ENCODE measurements at places on chromosomes 4 and X.

DNA sequence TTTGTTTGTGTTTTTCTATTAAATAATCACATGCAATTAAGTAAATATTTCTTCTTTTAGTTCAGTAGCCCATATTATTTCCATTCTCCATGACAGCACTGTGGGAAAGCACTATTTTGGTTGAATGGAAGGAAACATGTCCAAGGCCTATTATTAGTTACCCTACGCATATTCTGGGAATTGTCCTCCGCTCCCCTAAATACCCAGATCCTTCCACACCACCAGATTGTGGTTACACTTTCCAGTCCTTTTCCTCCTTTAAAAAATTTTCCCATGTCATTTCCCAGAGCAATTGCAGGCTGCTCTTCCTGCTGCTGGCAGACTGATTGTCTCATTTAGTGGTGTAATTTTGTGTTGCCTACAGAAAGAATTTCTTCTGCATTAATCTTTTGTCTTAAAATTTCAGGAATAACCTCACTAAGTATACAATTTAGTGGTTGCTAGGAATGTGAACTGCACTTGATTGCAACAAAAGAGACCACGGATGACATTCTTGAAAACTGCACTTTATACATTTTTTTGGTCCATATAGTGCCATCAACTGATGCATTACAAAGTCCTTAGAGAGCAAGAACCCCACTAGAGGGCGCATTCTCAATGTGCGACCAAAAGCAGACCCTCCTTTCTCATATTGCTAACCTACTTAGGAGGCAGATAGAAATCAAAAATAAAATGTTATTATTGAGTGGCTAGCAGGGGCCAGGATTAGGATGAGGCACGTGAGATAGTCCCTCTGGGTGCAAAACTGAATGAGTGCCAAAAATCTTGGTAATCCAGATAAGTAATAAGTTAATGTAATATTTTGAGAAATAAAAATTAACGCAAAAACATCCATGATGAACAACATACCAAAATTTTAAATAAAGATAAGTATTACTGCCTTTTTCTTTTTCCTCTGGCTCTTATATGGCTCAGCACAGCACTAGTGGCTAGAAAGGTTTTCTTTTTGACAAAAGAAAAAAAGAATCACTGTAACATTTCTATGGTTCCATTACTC, 98.8 kb upstream of the IQCM start:
- no peak for DNase-seq

- no peak for DNase-seq
Observed at GRCh38 chr4:184283659-184284335, 66.1 kb upstream of the ENPP6 start.

DNA sequence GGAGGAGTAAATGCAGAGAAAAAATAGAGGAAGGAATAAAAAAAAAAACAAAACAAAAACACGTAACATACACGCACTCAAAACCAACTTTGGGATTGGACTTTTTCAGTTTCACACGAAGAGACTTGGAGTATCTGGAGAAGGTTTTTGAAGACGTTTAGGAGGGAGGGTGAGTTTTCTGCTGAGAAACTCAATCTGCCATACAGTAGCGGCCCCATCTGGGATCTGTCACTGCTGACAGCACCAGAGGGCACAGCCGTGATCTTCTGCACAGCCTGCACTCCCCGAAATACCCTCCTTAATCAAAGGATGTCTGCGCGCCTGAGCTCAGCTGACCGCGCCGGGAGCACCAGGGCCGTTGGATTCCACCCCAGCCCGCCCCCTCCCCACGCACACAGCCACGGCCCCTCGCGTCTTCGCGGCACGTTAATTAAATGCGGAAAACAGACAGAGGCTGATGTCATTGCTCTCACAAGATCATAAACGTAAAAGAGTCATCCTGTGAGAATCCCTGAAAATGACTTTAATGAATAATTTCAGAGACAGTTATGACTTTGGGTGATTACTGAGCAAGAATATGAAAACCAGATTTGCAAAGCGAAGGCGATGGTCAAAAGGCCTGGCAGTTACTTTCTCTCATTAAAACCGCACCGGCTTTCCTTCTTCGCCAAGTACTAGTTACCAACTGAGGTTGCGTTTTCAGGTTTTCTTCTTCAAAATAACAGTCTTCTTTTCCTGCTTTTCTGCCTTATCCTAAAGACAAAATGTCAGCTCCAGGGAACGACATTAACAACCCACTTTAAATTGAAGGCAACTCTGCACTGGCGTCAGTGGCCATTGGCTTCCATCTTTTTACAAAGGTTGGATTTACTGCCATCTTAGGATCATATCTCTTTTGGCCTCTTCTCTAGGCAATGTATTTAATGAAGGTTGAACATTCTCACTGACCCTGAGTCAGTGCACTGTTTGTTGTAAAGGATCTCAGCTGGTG, 10.6 kb downstream of the HAND2 start:
- no peak for DNase-seq

DNA sequence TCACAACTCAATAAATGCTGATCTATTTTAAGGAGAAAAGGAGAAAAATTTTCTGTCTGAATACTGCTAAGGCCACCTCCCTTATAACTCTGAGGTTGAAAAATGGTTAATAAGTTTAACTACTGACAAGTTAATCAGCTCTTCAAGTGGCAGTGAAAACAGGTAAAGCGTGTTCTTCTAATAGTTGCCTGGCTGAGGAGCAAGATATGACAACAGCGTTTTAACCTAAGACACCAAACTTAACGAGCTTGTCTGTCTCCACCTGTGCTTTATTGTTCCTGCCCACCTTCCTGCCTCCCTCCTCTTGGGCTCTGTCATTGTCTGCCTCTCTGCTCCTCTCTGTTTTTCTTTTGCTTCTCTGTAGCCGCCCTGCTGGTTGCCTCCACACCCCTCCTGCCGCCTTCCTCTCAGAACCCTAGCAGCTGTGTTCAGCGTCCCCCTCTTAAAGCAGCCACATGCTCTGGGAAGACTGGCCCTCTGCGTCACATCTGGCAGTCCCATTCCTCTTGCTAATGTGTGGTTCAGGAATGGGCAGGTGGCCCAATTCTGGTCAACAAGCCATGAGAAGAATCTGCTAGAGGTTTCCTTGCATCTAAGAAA, 4.3 kb upstream of the TSPAN5 start:
- DNase-seq = no peak

DNA sequence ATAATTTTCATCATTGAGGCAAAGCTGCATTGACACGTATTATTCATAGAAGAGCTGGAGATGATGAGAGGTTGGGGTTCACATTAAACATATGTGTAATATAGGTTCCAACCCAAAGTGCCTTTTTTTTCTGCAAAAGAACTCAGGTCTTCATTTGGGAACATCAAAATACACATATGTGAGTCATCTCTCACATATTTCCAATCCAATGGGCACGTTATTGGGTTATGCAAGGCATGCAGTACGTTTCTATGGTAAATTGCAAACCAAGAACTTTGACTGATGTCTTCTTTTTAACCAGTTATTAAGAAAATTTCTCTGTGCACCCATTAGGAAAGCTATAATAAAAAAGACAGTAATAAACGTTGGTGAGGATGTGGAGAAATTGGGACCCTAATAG, 150.3 kb upstream of the FAM9B start:
- DNase-seq = no peak

DNA sequence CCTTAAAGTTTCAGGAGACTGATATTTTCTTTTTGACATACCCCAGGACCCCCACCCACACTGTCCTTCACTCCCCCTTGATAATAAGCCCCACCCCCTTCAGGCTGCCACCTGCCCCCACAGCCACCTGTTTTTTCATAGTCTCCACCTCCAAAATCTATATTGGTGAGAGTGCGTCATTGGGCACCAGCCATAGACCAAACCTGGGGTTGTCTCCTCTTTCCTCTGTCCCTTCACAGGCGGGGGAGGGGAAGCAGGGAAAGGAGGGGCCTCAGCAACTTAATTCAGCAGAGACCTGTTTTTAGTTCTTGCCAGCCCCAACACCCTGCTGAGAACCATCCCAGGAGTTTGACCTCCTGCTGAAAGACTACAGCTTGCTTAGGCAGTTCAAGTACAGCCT, 1.1 kb downstream of the ARHGAP36 start:
- DNase-seq = no peak

- no peak for DNase-seq
Observed at GRCh38 chr4:94390804-94391410, 48.3 kb upstream of the HPGDS start.

GRCh38 chr4:23766344-23766743, 123.5 kb downstream of the PPARGC1A start:
- no peak for DNase-seq

- no peak for DNase-seq
Observed at GRCh38 chrX:130754353-130754752, 148.7 kb downstream of the ENOX2 start.

- DNase-seq = no peak
Observed at GRCh38 chr4:41681054-41681453, 67.5 kb downstream of the PHOX2B start.

DNA sequence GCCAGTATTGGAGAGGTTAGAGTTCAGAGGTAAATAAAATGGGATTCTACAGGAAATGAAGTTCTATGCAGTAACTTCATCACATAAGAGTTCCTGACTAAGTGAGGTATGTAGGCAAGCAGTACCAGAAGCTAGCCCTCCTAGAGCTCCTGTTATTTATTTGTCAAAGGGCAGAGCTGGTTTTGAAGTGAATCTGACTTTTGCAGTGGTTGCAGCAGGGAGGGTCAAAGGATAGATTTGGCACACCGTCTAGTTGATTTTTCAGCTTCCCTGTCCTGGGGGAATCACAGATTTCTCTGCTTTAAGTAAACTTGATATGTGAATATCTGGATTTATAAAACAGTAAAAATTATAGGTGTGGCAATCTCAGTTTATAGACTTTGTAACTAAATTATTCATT, 130.7 kb downstream of the IL1RAPL2 start:
- DNase-seq = no peak

GRCh38 chr4:66959207-66959606, 586.1 kb downstream of the CENPC start:
- DNase-seq = no peak

- no peak for DNase-seq
Observed at GRCh38 chr4:39931441-39931901, 46.2 kb downstream of the PDS5A start.

- no peak for DNase-seq
Observed at GRCh38 chrX:108064001-108064400, 19.1 kb downstream of the VSIG1 start.

DNA sequence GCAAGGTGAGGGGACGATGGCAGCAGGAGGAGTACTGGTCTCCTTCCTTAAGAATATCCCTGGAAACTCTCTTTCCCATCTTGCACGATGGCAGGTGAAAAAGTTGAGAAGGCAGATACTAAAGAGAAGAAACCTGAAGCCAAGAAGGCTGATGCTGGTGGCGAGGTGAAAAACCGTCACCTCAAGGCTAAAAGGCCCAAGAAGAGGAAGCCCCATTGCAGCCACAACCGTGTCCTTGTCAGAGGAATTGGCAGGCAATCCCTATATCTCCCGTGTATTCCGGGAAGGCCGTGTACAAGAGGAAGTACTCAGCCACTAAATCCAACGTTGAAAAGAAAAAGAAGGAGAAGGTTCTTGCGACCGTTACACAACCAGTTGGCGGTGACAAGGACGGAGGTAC, 40.0 kb downstream of the CRLF2 start:
- no peak for DNase-seq

- no peak for DNase-seq
Observed at GRCh38 chr4:180951312-180951711, 1291.9 kb upstream of the TENM3 start.

- DNase-seq = no peak
Observed at GRCh38 chrX:150255441-150256296, 107.4 kb upstream of the MAMLD1 start.

GRCh38 chrX:44043496-44043895, 70.3 kb upstream of the NDP start:
- no peak for DNase-seq

GRCh38 chr4:54277691-54278090, 48.6 kb downstream of the PDGFRA start:
- DNase-seq = no peak

DNA sequence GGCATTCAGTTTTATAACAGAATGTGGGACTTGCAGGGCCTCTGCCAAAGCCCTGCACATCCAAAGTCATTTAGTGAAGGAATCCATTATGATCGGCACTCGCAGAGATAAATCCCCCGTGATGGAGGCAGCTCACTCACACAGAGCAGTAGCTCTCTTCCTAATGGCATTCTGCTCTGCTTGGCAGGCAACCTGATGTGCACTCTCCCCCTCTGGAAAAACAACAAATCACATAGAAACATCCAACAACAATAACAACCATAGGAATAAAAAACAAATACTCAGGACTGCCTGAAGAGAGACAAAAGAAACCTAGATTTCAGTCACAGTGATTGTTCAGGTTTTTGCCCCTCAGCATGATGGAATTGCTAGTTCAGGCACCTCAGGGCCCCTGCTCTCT, 59.7 kb downstream of the NAA11 start:
- no peak for DNase-seq

DNA sequence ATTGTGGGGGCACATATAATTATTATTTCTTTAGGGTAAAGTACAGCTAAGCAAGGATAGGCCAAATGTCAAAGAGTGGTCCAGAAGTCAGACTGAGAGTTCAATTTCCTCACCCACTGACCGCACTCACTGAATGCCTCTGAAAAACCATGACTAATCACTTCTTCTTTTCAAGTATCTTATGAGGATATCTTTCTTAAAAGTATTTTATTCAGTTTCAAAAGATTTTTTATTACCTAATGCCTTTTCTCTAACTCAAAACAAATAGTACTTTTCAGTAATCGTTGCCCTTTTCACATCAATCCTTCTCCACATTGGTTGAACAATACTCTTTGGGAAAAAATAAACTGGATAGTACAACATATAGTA, 61.7 kb upstream of the CAMK2D start:
- no peak for DNase-seq

DNA sequence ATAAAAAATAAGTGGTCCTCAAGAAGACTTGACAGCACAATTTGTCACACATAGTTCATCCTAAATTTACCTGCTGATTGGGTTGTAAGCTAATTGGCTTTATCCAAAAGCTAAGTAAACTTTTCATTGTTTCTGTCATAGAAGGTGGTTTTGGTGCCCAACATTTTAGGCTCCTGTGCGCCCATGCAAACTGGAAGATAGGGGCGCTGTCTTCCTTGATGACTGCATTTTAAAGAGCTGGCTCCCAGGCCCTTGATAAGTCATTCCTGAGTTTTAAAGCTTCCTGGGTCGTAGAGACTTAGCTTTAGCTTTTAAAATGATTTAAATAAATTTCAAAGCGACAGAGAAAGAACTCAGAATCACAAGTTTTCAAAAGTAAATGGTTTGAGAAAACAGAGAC, 625.4 kb upstream of the GALNT7 start:
- no peak for DNase-seq

GRCh38 chr4:121053601-121054143, 18.7 kb downstream of the NDNF start:
- no peak for DNase-seq

- DNase-seq = peak; percentile 19
Observed at GRCh38 chrX:18983666-18984380, at the start of gene PHKA2. PHKA2 (minus strand) TSS chrX:18984114; CDS start chrX:18983932, 182 bp downstream.

GRCh38 chr4:185840201-185840600, 28.2 kb upstream of the SORBS2 start:
- no peak for DNase-seq

GRCh38 chrX:72130762-72131250, 909 bp downstream of the RTL5 start:
- no peak for DNase-seq
